Mesothelial cell of epicardium (in vitro differentiated cells): ENCODE measurements at places on chromosomes 6 and 20. TPM values are rescaled to one million over a fixed set of nuclear protein-coding genes. Genes with fewer than 3 reads are reported as not detected.

GRCh38 chr6:55679503-55679902 is 100.5 kb upstream of the HMGCLL1 start:
- no peak for DNase-seq

L3MBTL3 gene
- total RNA-seq: 35.8 to 43.4 TPM (median 36.8 TPM) in 3 replicates

- no peak for DNase-seq
These were observed 283.7 kb downstream of the ESR1 start for GRCh38 chr6:152091201-152091600.

LY6G6F gene
- total RNA-seq: not detected in 3 replicates

DNA sequence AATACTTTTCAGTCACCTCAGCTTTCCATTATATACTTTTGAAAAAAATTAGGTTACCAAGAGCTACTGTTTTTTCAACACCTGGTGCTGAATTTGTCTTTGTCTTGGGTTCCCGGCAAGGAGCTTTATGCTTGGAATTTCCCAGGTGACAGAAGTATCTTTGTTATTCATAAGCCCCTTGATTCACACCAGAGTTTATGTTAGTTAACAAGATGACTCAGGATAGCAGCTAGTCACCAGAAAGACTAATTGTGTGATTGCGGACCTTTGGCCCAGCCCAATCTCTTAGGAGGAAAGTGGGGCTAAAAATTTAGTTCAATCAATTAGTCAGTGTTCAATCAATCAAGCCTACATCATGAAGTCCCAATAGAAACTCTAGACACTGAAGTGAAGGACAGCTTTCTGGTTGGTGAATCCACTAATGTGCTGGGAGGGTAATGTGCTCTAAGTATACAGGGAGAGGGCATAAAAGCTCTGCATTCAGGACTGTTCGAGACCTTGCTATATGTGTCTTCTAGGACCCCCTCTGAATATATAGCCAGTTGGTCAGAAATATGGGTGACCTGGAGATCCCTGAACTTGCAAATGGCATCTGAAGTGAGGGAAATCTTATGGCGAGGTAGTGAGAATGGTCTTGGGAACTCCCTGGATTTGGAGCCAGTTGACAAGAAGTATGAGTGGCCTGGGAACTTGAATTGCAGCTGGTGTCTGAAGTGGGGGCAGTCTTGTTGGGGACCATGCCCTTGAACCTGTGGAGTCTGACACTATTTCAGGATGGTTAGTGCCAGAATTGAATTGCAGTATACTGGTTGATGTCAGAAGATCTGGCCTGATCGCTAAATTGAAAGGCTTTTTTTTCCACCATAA is 16.2 kb downstream of the TMEM30A start:
- no peak for DNase-seq

DNA sequence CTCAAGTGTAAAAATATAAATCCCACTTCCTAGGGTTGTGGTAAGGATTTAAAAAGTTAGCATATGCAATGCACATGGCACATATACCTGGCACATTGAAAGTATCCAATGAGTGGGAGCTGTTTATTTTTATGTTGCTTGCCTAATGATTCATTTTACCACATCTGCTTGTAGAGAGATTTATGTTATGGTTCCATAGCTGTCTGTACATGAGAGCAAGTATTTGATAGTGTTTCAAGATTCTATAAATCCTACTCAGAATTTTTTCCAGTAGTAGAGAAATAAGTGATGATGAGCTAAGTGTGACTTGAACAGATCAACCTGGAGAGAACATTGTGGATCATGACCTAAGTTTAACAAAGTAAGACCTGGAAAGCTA is 125.3 kb upstream of the SPTLC3 start:
- no peak for DNase-seq

- DNase-seq: no peak
These were observed 10.1 kb downstream of the HMGCLL1 start for GRCh38 chr6:55568808-55569439.

TGM3 gene
- total RNA-seq: 0.11 to 0.24 TPM (median 0.13 TPM) in 3 replicates
